Stimulated activated CD8-positive, alpha-beta memory T cell treated with anti-CD3 and anti-CD28 coated beads, Interleukin-2, amount 100 ng/mL, for 48 hours (primary cell): ENCODE measurements at places on chromosomes 1 and 21.

GRCh38 chr1:56106531-56107274, 472.7 kb downstream of the PLPP3 start:
- no peak for DNase-seq

DNA sequence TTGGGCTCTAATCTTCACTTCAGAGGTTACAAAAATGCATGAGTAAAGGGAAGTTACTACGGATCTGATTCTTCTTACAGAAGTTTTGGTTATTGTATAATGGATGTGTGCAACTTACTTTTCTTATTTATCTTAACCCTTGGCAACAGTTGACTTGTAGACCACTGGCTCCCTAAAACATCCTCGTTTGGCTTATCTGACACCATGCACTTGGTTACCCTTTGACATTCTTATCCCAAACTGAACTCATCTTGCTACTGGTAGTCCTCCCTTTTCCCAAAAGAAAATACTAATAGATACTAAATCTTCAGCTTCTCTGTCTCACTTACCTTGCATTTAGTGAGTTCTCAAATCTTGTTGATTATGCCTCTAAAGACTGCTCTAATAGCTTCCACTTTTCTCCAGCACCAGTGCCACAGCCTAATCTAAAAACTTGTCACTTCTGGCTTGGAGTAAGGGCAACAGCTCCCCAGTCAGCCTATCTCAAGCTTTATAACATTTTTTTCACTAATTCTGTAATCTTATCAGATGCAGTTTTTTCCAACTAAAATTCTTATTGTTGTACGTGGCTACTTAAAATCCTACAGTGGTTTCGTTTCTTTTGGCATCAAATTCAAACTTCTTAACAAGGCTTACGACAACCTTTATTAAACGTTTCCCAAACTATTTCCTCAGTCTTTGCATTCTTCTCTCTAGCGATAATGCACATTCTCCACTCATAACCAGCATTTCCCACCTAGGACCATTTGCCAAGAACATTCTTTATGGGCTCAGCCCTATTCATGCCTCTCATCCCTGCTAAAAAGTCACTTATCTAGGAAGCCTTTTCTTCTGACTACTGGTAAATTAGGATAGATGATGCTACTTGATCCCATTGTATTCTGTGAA, 204.2 kb downstream of the KCNT2 start:
- no peak for DNase-seq

GRCh38 chr1:239717097-239717917, 330.9 kb downstream of the CHRM3 start:
- DNase-seq, result no peak

DNA sequence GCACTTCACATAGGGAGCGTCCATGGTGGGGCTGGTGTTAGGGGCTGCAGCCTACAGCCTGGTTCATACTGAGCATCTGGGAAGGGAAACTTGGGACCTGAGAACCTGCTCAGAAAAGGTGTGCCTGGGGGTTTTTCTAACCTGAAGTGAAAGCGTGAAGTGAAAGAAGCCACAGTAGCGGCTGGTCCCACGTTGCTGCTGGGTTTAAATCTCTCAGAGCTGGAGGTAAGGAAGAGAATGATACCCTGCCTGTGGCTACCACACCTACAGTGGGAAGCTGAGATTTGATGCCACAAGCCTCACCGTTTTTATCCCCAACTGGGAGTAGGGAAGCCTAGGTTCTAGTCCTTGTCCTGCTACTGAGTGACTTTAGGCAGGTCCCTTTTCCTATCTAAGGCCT, 21.0 kb upstream of the FUCA1 start:
- DNase-seq, result no peak

DNA sequence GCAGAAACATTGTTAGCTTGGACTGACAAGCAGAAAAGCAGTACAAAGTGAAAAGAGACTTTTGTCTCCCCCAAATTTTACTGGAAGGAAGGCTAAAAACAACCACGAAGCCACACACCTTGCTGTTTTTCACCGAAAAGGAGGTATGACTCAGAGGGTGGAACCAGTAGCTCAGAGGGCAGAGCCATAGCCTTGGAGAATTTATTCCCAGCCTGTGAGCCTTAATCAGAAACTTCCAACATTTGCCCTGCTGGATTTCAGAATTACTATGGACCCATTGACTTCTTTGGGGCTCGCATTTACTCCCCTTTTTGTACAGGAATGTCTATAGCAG, 32.0 kb downstream of the RPS6KC1 start:
- DNase-seq, result no peak
